ENCODE measurements at places on chromosomes 7 and 10. TPM values are rescaled to one million over a fixed set of nuclear protein-coding genes. Genes with fewer than 3 reads are reported as not detected.

The ELAPOR2 gene
- 33.6 TPM for polyA plus RNA-seq

- DNase-seq: no peak
These were observed 49.7 kb upstream of the ADCY1 start for GRCh38 chr7:45524445-45524844.

DNA sequence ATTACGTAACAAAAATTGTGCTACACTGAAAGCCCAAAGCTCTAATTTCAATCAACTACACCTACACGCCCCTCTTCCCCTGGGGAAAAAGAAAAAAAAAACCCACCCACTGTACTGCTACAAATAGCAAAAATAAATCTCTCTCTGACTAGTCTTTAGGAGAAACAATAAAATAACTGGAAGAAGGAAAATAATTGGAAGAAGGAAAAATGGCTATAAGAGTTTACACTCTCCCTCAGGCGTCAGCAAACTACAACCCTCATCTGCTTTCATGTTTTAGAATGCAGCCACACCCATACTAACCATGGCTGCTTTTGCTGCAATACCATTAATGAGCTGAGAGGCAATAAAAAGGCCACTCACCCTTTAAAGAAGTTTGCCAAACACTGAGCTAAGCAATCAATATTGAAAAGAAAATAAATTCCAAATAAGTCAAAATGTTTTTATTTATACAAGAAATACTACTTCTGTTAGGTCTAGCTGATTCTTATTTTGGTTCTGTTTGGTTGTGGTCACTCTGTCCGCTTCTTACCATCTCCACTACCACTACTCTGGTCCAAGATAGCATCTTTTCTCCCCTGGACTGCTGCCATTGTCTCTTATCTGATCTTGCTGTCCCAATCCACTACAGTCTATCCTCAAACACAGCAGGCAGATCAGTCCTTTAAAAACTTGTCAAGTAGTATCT is 3.8 kb downstream of the MINDY3 start:
- no peak for DNase-seq

DNA sequence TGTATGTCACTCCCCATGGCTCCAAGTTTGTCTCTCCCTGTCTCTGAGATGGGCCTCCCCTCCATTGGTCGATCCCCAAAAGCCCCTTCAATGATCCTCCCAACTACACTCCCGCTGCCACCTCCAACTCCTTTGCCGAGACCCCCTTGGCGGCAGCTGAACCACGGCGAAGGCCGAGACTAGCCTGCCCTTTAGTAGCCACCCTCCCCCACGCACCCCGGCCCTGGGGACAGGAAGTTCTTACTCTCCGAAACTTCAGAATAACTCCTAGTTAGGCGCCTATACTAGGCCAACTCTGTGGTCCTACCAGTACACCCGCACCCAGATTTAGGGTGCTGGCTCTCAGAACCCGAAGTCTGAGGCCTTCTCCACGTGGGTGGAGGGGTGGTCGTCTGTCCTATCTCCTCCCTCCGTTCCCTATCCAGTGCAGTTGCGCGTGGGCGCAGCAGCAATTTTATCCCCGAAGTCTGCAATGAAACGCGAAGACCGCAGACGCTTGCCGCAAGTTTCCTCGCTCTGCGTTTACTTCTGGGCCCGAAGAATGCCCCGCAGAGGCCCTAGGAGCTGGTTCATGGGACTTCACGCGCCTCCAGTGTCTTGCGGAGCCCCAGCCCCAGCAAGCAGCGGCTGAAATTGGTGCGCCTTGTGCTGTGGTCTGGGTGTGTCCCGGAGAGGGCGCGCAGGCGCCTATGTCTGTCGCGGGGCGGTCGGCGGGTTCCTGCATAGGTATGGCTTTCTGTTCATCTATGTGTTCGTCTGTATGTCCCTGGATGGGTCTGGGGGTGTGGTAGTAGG is 82.6 kb upstream of the SLF2 start:
- DNase-seq: no peak

- peak; percentile 38 for DNase-seq
These were observed 984.4 kb upstream of the AUTS2 start for GRCh38 chr7:68613897-68614296.

- DNase-seq: no peak
These were observed 185.0 kb downstream of the BICC1 start for GRCh38 chr10:58697691-58698090.

The NKX6-2 gene
- 4.8 TPM for polyA plus RNA-seq

DNA sequence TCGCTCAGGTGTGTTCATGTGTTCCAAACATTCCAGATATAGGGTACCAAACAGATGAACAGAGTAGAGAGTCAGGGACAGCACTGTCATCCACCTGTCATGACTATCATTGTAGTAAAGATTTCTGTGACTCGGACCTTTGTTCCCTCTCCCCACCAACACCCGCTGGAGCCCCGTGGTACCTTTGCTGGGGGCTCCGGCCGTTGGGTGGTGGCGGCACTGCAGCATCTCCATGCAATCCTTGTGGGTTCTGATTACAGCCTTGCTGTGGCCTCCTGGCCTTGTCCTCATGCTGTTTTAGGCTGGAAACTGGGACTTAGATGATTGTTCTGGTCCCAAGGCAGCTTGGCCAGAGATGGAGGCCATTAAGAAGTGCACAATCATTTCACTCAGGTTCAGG is 247.3 kb downstream of the SKAP2 start:
- DNase-seq: no peak

GRCh38 chr10:73807471-73807870 is 3.9 kb downstream of the NDST2 start:
- no peak for DNase-seq

DNA sequence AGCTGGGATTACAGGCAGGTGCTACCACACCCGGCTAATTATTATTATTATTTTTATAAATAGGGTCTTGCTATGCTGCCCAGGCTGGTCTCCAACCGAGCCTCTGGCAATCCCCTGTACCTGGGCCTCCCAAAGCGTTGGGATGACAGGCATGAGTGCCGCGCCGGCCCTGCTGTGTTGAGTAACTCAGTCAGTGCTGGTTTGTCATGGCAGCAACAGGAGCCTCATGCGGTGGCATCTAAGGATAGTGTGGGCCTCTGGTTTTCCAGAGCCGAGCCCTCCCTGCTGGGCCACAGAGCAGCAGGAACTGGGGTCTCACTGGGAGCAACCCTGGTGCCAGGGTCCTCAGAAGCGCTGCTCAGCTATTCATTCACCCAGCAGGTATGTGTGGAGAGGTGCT is 244.7 kb downstream of the ELFN1 start:
- DNase-seq: no peak

- no peak for DNase-seq
These were observed 81.6 kb downstream of the RPS24 start for GRCh38 chr10:78115135-78115853.

Measured in right lung (tissue), 10 donors.